Activated CD4-positive, alpha-beta T cell treated with anti-CD3 and anti-CD28 coated beads for 36 hours (primary cell): ENCODE measurements at places on chromosomes 7 and 10.
A peak's percentile ranks its signal among the peaks of the same experiment; 100 is the strongest.

DNA sequence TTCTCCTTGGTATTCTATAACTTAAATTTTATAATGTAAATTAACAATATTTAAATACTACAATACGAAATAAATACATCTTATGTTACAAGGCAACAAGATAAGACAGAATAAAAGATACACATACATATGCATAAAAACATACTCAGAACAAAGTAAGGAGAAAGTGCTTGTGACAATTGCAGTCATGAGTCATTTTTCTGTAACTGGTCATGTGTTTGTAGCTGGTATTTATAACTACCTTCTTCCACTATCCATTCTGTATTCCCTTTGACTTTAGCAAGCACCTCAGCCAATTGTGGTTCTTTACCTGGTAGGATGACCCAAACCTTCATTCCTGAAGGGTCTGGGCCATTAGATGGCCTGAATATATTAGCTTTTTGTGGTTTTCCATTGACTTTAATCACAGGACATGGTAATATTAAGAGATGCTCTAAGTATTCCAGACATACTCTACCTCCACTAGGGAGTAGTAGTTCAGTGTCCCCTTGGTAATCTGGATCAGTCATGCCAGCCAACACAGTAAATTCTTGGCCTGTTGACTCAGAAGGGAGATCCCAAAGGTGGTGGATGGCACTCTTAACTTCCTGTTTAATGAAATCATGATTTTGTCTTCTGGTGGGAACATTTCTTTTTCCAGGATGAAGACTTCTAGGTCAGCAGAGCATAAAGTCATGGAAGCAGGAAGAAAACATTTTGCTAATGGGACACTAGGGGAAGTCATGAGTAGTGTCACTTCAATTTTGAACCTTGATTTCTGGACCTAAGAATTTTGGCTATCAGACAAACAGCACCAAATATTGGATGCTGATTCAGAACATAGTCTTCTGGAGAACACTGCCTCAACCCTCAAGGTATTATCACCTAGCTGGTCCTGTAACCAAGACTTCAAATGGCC, 733.7 kb upstream of the IGFBP3 start:
- no peak for DNase-seq

- no peak for DNase-seq
Observed at GRCh38 chr7:27730112-27730511, 9.8 kb upstream of the TAX1BP1 start.

GRCh38 chr10:96540240-96540639, 26.5 kb upstream of the TLL2 start:
- DNase-seq: no peak

GRCh38 chr10:94583124-94583523, 37.5 kb downstream of the HELLS start:
- DNase-seq: no peak

- DNase-seq: peak; percentile 63
Observed at GRCh38 chr10:69327463-69328379, 49.4 kb downstream of the HK1 start.

DNA sequence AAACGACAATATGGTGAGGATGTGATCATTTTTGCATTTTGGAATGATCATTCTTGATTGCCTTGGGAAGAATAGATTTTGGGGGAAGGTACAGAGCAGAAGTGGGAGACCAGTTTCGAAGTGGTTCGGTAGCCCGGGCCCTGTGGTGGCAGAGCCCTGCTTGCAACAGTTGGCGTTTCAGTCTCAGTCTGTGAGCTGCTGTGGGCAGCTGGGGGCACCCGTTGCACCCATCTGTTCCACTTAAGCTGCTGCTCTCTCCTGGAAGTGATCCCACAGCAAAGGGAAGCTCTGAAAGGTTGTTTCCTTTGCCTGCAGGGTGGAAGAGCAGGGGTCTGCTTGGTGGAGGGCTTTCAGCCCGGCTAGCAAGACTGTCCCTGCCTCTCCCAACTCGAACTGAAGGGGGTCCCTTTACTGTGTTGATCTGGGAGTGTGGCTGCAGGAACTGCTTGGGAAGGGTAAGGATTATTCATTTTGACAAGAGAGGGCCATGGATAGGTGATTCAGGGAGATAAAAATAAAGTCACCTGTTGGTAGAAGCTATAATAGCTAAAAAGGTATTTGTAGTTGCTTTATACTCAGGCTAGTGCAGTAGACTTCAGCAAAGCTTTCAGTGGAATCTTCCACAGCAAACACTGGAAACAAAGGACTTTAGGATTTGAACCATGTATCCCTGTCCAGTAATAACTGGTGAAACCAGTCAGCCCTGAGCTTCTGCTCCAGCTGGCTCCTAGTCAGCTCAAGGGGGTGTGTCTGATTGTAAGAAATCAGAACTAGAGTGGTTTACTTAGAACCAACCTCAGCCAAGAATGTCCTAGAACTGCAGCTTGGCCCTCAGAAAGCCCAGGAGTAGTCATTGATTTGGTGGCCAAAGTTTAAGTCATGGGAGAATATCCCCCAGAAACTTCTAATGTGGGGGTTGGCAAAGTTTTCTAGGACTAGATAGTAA, 53.1 kb upstream of the PDCD4 start:
- no peak for DNase-seq

GRCh38 chr7:2593036-2593727, 34.4 kb downstream of the IQCE start:
- no peak for DNase-seq

- peak; percentile 91 for DNase-seq
Observed at GRCh38 chr7:70647801-70648498, 484.0 kb upstream of the GALNT17 start.

GRCh38 chr7:2821161-2821841, 22.8 kb downstream of the GNA12 start:
- peak; percentile 19 for DNase-seq

- no peak for DNase-seq
Observed at GRCh38 chr10:51993475-51993874, 294.1 kb upstream of the CSTF2T start.

DNA sequence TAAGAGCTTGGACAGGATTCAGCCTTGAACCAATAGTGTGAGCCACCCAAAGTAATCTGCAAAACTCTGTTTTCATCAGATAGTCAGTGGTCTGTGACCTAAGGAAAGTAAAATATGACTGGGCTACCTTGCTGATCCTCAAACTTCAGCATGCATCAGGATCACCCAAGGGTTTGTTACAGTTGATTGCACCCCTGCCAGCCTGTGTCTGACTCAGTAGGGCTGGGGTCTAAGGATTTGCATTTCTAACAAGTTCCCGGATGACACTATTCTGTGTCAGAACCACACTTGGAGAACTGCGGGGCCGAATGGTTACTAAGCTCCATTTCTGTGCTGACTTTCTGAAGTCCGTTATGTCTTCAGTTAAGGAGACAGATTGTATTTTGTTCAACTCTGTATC, 40.6 kb upstream of the TSPAN13 start:
- peak; percentile 32 for DNase-seq

GRCh38 chr10:20302033-20302432, 485.8 kb downstream of the PLXDC2 start:
- DNase-seq: no peak

GRCh38 chr10:29827512-29827911, 192.7 kb upstream of the SVIL start:
- no peak for DNase-seq

GRCh38 chr10:23742368-23742767, 303.5 kb downstream of the OTUD1 start:
- DNase-seq: peak; percentile 19

DNA sequence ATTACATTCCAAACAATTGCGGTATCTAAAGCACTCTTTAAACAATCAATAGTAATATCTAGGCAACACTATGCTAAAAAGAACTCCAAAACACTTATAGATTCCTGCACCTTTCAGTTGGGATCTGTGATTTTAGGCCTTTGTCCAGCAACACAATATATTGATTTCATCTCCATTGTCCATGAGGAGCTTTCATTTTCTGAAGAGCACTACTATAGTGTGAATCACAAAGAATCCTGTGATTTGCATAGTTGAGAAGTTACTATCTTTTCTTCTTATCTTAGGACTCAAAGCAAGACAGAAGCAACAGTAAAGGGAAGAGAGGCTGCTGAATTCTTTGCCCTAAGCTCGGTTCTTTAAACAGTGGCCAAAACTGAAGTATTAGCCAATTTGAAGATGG, 846.8 kb downstream of the IPMK start:
- DNase-seq: no peak

DNA sequence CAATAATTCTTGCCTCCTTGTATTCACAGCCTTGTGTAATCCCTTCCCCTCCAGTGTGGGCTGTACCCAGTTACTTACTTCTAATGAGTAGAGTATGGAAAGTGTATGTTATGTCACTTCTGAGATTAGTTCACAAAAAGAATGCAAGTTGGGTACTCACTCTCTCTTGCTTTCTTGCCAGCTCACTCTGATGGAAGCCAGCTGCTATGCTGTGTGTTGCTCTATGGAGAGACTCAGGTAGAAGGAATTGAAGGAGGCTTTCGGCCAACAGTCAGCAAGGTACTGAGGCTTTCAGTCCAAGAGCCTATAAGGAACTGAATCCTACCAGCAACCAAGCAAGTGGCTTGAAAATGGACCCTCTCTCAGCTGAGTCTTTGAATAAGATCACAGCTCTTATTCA, 9.7 kb upstream of the BICC1 start:
- DNase-seq: no peak

GRCh38 chr10:82464191-82464818, 589.3 kb downstream of the NRG3 start:
- no peak for DNase-seq

GRCh38 chr7:74020390-74020789, 7.6 kb upstream of the ELN start:
- no peak for DNase-seq

DNA sequence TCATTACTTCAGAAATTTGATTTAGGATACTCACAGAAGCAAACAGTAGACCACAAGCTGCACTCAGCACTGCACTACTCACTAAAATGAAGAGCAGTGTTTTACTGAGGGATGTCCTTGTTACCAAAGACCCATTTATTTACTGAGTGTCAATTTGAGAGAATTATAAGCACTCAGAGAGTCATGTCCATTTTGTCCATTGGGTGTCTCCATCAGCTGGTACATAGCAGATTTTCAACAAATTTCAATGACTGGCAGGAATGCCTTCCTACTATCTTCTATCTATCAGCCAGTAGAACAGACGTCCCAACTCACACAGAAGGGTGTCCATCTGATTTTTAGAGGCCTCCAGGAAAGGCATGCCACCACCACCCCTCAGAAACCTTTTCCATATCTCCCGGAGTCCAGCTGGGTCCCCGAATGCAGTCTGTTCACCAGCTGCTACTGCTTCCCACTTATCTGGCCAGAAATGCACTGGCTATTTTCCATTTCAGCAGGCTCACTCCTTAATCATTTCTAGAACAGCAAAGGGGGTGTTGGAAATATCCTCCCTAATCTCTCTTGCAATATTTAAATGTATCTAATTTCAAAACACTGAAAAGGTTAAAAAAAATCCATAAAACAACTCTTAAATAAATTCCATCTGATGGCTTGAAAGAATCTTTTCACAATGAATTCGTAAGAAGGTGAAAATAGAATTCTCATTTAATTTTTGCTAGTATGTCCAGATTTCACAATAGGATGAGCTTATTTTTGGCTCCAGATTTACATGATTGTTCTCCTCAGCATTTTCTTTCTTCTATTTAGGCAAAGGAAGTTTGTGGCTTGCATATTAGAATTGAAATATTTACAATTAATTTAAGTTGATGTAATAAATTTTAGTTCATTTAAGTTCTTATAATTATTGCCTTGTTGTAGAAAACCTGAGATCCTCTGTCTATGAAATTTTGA, 1164.0 kb upstream of the CELF2 start:
- DNase-seq: no peak

- DNase-seq: no peak
Observed at GRCh38 chr7:15326044-15326644, 235.7 kb downstream of the AGMO start.

DNA sequence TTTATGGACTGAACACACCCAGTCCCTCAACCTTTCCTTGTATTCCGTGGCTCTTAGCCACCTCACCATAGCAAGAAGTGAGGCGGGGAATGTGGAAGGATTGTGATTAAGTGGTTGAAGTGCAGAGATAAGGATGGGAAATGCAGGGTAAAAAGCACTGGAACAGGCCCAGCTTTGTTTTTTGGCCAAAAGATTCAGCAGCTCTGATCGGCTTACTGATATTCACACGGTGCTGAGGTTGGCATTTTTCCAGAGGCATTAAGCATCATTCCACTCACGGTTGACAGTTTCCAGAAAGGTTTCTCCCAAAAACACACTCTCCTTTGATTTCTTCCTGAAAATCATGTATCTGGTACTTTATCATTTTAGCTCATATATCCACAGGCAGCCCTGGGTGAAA, 544.2 kb downstream of the CNTNAP2 start:
- no peak for DNase-seq

DNA sequence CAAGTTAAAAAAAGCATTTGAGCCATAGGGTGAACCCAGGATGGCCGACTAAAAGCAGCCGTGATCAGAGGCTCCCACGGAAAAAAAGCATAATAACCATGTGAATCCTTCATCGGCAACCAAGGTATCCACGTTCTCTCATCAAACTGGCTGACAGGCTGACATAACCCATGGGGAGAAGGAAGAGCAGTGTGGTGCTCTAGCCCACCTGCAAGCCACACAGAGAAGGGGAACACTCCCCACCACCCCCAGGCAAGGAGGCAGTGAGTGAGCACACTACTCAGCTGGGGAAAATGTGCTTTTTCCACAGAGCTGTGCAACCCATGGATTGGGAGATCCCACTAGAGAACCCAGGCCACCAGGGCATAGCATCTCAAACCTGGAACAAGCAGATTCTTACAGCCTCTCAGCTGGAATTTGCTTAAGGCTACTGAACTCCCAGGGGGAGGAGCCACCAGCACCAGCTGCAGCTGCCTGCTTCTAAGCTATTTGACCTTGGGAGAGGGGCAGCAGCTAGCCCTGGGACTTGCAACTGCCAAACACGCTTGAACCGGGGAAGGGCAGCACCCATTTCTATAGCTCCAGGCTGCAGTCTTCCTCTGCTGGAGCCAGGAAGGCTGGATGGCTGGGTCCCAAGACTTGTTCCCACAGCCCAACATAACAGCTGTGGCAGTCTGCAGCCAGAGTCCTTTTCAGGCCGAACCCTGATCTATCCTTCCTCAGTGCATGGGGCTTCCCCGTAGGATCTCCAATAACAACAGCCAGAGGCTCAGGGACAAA, 178.2 kb upstream of the NRG3 start:
- no peak for DNase-seq

DNA sequence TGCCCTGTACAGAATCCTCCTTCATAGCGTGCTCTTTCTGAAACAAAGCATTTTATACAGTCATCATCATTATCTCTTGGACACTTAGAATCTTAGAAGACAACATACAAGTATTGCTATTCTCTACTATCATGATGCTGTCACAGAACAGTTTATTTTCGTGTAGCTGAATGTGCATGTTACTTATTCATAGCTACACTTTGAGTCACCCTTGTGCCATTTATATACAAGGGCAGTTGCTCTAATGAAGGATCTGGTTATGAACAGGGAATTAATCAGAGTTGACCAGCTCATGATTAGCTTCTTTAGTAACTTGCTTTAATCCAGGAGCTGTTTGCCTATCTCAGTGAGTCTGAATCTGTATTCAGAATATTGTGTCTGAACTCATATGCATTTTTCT, 11.2 kb downstream of the CASP2 start:
- no peak for DNase-seq

DNA sequence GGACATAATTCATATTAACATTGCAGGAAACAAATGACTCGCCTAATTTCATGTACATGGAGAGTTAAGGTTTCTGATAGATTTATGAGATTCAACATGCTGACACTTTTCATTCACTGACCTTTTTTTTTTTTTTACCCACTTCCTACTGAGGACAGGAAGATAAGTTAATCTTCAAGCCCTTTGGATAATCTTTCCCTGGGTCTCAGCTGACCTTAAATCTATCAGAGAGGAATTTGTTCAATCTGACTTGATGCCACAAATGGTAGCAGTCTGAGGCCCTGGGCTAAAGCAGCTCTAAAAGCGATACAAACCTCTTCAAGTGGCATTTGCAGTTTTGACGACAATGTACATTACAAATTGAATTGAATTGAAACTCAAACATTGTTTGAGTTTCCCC, 493.3 kb upstream of the SORCS1 start:
- DNase-seq: no peak
